NCI-H526 treated with DMSO at 0.1 percent for 48 hours (cell line): ENCODE measurements at places on chromosomes 7 and 10.

GRCh38 chr10:16795410-16796073 lies 21.7 kb downstream of the RSU1 start:
- no peak for DNase-seq

GRCh38 chr10:42984761-42985325 lies 92.0 kb upstream of the RET start:
- DNase-seq: no peak

GRCh38 chr10:63562857-63563256 lies 41.7 kb downstream of the REEP3 start:
- no peak for DNase-seq

DNA sequence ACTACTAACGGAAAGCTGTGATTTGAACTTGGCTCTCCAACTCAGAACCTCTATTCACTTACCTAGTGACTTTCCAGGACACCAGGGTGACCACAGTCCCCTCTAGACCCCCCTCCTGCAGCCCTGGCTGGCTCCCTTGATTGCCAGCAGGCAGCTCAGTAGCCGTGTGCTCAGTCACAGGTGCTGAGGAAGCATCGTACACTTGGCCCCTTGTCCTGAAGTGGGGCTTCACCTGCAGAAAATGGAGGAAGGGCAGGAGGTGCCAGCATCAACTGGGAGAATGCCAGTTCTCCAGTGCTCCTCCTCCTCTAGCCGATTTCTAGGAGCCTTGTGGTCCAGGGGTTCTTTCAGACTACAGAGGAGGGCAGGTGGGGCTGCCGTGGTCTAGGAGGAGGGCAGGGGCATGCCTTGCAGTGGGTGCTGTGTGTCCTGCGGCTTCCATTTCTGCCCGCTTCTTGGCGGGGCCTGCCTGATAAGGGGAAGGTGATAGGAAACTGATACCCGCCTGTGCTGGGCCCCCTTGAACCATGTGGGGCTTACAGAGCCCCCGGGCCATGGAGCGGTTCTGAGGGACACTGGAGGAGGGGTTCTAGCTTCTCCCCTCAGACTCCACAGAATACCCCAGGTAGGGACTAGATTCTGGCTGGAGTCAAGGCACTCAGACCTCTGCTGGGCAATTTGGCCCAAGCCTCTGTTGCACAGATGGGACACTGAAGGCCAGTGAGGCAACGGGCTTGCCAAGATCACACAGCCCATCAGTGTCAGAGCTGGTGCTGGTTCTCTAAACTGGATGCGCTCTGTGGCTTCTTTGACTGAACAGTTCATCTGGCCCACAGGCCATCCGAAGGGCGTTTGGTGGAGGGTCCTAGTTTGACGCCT lies 14.0 kb downstream of the FAM241B start:
- no peak for DNase-seq

GRCh38 chr7:131381069-131381838 lies 53.6 kb downstream of the MKLN1 start:
- DNase-seq: no peak

DNA sequence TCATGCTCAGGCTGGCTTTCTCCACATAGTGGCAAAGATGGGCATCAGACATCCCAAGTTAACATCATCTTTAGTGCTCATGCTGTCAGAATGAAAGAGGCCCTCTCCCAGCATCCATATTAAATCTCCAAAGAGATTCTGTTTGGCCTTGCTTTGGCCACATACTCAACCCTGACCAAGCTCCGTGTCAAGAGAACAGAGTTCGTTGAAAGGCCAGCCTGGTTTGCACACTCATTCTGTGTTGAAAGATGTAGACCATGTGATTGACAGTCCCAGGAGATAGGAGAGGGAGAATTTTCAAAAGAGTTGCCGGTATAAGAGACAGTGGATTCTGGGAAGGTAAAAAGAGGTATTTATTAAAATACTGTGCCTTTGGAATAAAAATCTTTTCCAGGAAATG lies 19.7 kb downstream of the MET start:
- DNase-seq: no peak

- DNase-seq: no peak
Observed at GRCh38 chr7:30157204-30157603, 22.4 kb downstream of the MTURN start.
